ENCODE measurements at places on chromosomes 5 and 9. TPM values are rescaled to one million over a fixed set of nuclear protein-coding genes. Genes with fewer than 3 reads are reported as not detected.

The SLC4A9 gene
- 2.5 TPM for total RNA-seq

The BHMT gene
- total RNA-seq: not detected

GRCh38 chr9:113857875-113858274 is 18.2 kb upstream of the ZNF618 start:
- H3K4me3 ChIP-seq: no peak overlapping the region
- no peaks in the 10 kb centered on the region for H3K36me3 ChIP-seq
- H3K27me3 ChIP-seq: peaks cover 21% of the 10 kb centered on the region
- H3K4me1 ChIP-seq: no peaks in the 10 kb centered on the region
- H3K27ac ChIP-seq: no peak overlapping the region

DNA sequence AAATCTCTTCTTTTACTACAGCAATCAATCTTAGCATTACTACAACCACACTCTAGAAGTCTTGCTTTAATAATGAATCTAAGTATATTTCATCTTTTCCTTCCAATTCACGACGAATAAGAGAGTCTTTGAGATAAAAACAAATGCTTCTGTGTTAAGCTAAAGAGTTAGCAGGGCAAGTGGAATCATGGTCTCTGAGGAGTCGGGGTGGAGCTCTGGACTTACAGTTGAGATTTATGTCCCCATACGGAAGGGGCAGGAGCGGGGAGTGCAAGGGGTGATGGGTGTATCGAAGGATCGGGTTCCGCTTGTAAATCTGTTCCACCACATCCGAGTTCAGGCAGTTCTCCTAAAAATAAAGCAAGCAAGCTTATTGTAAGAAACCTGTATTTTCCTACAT is 59.0 kb upstream of the RETREG1 start:
- H3K4me1 ChIP-seq: peaks cover 13% of the 10 kb centered on the region
- H3K4me3 ChIP-seq: no peak overlapping the region
- DNase-seq: no peak
- peaks cover 59% of the 10 kb centered on the region for H3K36me3 ChIP-seq

DNA sequence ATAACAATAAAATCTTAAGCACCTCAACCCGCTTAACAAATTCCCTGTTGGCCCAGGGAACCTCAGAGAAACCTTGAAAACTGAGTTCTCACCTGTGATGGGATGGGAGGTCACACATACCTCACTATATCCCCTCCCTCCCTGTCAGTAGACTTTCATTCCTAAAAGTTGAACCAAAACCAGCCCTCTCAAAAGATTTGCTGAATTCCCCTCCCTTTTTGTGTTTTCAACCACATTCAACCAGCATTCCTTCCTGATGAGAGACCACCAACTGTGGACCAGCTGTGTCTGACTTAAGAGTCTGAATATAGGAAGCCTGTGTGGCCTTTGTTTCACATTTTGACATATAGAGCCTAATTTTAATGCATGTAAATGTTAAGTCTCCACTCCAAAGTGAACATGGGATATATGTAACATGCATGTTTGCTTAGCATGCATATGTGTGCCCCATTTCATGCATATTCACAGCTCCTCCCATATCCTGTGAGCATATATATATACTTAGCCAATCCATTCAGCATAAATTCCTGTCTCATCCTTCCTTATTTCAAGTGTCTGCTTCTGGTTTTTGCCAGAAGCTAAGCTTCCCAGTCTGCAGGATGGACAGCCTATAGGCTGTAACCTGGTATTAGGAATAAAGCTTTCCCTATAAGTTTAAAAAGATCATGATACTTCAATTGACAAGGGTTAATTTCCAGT is 604.6 kb downstream of the PTPRD start:
- no peak overlapping the region for H3K27ac ChIP-seq
- no peak overlapping the region for H3K4me3 ChIP-seq
- H3K4me1 ChIP-seq: no peaks in the 10 kb centered on the region
- DNase-seq: no peak
- H3K27me3 ChIP-seq: no peaks in the 10 kb centered on the region
- H3K36me3 ChIP-seq: no peaks in the 10 kb centered on the region

DNA sequence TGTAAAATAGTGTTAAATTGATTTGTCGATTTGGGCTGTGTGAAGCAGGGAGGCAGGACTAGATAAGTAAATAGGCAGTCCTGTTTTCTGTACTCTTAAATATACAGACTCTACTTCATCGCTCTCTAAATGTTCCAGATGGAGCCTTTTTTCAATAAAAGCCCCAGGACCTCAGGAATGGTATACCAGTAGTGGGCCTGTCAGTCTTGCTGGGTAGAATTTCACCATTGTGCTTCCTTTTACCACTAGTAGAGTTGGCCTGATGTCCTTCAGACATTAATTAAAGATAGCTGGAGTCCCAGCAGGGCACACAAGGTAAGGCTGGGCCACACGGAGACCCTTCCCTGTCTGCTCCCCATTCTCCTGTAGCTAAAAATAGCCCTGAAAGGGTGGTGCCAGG is 6.0 kb downstream of the SNX18 start:
- peaks cover 58% of the 10 kb centered on the region for H3K4me1 ChIP-seq
- no peak overlapping the region for H3K4me3 ChIP-seq
- no peaks in the 10 kb centered on the region for H3K27me3 ChIP-seq

The FYB1 gene
- total RNA-seq: 1.6 TPM
